Mucosa of descending colon (tissue), 3 donors: ENCODE measurements at places on chromosomes 16 and 17. TPM values are rescaled to one million over a fixed set of nuclear protein-coding genes. Genes with fewer than 3 reads are reported as not detected.
A peak's percentile ranks its signal among the peaks of the same experiment; 100 is the strongest.

The WNT9B gene
- 0.22 TPM for total RNA-seq

GRCh38 chr17:42210046-42210445 lies 15.8 kb upstream of the GHDC start:
- no peak for DNase-seq

DNA sequence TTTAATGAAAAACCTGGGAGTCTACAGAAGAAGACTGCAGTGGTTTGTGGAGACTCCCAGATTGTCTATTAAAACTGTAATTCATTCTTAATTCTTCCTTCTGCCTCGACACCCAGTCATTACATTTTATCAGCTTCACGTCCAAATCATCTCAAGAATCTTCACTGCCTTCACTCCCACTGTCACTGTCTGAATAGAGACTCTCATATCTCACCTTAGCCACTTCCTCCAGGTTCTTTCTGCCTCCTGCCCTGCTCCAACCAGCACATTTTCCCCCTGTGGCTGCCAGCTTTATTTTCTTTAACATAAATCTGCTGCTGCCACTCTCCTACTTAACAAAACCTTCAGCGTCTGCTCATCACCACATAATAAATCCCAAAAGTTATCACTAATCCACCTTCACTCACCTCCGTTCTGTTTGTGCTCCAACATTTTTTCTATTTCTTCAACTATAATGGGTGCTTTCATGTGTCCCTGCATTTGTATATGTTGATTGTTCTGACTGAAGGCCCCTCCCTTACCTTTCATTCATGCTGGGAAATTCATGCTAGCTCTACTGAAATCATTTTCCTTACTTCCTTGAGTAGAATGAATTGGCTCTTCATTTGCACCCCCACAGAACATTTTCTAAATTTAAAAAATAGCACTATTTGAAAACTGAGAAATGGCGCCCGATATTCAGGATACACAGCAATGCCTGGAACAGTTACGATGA lies 38.9 kb downstream of the KCNJ2 start:
- DNase-seq = no peak

- no peak for DNase-seq
These were observed 80.6 kb downstream of the NETO2 start for GRCh38 chr16:47063011-47063724.

DNA sequence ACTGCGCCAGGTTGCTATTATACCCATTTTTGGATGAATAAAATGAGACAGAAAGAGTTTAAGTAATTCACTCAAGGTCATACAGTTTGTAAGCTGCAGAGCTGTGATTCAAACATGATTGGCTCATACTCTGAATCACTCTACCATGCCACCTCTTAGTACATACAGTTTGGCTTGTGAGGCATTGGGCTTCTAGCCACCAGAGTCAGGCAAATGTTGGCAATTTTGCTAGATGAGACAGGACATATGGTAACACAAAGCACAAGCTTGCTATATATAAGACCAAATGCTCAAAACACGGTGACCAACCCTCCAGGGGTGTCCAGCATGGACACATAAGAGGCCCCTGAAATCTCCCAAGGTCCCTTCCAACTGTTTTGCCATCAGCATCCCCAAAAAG lies 236.0 kb upstream of the IRX5 start:
- DNase-seq = no peak

GRCh38 chr17:39740357-39741111 lies 2.8 kb downstream of the GRB7 start:
- DNase-seq = peak; percentile 56

DNA sequence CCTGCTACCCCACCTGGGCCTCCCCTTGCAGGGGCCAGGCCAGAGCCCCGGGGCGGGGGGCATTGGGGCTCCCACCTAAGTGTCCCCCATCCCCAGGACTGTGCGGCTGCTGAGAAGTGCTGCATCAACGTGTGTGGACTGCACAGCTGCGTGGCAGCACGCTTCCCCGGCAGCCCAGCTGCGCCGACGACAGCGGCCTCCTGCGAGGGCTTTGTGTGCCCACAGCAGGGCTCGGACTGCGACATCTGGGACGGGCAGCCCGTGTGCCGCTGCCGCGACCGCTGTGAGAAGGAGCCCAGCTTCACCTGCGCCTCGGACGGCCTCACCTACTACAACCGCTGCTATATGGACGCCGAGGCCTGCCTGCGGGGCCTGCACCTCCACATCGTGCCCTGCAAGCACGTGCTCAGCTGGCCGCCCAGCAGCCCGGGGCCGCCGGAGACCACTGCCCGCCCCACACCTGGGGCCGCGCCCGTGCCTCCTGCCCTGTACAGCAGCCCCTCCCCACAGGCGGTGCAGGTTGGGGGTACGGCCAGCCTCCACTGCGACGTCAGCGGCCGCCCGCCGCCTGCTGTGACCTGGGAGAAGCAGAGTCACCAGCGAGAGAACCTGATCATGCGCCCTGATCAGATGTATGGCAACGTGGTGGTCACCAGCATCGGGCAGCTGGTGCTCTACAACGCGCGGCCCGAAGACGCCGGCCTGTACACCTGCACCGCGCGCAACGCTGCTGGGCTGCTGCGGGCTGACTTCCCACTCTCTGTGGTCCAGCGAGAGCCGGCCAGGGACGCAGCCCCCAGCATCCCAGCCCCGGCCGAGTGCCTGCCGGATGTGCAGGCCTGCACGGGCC lies 1.9 kb downstream of the WFIKKN1 start:
- no peak for DNase-seq

The CHP2 gene
- 432 TPM for total RNA-seq

DNA sequence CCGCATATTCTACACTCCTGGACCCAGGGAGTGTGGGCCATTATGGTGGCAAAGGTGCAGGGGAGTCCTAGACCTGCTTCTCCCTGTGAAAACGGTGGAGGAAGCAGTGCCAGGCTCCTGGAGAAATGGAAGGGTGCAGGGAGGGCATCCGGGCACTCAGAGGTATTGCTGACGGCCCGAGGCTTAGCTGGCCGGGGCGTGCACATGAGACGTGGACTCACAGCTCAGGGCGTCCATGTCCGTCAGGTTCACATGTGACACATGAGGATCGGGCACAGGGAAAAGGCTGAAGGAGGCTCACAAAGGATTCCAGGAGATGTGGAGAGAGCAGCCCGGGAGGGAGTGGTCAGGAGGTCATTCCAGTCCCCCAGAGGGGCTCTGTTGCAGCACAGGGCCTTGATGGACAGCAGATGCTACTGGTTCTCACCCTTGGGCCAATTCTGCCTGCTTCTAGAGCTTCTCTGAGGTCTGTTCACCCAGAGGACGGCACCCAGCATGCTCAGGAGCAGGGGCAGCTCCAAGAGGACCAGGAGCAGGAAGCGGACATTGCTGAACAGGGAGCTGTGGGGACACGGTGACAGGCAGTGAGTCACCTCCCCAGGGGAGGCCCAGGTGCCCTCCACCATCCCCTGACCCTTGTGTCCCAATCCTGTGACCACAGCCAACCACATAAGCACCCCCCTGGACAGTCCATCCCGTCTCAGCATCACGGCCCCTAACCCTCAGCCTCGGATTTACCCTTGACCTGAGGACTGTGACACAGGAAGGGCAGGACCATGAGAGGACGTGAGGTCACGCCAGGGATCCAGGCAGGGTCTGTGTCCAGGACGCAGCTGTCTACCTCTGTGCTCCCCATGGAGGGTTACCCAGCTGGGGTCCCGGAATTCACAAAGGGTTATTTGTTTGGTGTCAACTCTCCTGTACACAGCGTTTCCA lies 4.5 kb downstream of the CD300C start:
- DNase-seq = no peak

- no peak for DNase-seq
These were observed 259.0 kb upstream of the MYOCD start for GRCh38 chr17:12406623-12407215.

- no peak for DNase-seq
These were observed 60.1 kb downstream of the AIPL1 start for GRCh38 chr17:6374761-6375312.

The GDPD1 gene
- 4.5 TPM for total RNA-seq

DNA sequence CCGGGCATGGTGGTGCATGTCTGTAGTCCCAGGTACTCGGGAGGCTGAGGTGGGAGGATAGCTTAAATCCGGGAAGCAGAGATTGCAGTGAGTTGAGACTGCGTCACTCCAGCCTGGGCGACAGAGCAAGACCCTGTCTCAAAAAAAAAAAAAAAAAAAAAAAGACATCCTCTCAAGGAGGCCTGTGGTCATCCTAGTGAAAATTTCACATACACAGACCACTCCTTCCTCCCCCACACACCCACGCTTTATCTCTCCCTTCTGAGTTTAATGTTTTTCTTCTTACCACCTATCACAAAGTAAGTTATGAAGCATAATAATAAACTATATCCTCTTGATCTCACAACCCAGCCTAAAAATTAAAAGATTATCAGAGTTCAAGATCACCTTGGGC lies 1.3 kb upstream of the NOL11 start:
- DNase-seq = no peak

GRCh38 chr17:21090902-21091618 lies 35.7 kb upstream of the DHRS7B start:
- no peak for DNase-seq

GRCh38 chr16:51392521-51393187 lies 241.6 kb upstream of the SALL1 start:
- no peak for DNase-seq

DNA sequence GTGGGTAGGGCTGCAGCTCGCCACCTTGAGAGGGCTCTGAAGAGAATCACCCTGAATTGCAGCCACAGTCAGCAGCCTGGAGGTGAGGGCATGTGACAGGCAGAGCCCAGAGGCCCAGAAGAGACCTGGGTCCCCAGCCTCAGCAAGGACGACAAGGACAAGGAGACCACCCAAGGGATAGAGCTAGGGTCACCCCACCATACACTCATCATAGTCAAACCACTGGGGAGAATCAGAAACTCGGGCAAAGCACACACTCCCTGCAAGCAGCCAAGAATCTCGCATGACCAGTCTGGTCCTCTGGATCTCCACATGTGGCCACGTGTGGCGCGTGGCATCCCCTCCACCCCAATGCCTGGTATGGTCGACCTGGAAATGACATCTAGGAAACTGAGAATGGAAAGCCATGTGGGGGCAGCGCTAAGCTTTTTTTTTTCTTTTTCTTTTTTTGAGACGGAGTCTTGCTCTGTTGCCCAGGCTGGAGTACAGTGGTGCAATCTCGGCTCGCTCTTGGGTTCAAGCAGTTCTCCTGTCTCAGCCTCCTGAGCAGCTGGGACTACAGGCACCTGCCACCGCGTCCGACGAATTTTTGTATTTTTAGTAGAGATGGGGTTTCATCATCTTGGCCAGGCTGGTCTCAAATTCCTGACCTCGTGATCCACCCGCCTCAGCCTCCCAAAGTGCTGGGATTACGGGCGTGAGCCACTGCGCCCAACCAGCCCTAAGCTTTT lies 4.6 kb upstream of the SPHK1 start:
- no peak for DNase-seq

The TVP23B gene
- 34.4 TPM for total RNA-seq

The SPNS2 gene
- total RNA-seq = 11.0 TPM

GRCh38 chr16:986411-986810 lies 4.8 kb downstream of the SOX8 start:
- no peak for DNase-seq

The KRTAP16-1 gene
- not detected for total RNA-seq

DNA sequence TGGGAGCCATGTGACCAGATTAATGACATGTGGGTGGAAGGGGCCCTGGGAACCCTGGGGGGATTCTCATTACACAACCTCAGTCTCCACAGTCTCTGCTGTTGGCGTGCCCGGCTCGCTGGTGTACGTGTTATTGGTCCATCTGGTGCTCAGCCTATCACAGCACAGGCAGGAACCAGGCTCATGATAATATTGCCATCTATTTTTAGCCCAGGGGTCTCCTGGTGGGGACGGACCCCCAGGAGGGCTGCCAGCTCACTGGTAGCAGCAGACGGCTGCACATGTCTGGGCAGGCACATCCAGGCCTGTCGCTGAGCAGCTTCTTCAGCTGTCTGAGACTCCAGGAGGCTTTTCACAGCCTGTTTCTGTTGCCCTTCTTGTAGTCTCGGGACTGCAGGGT lies 123.8 kb downstream of the RAB11FIP4 start:
- no peak for DNase-seq

- no peak for DNase-seq
These were observed 48.6 kb upstream of the CBFA2T3 start for GRCh38 chr16:89025636-89026035.

DNA sequence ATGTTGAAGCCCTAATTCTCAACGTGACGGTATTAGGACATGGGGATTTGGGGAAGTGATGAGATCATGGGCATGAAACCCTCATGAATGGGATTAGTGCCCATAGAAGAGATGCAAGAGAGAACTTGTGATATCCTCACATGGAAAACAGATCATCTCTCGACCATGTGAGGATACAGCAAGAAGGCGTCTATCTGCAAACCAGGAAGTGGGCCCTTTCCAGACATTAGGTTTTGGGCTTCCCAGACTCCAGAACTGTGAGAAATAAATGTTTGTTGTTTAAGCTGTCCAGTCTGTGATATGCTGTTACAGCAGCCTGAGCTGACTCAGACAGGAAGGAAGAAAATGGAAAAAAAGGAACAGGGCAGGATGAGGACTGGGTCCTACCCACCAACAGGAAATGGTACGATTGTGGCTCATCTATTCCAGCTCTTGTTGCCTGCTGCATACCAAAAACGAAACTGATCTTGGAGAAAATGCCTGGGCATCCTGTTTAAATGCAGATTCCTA lies 21.9 kb upstream of the SSTR2 start:
- DNase-seq = no peak

DNA sequence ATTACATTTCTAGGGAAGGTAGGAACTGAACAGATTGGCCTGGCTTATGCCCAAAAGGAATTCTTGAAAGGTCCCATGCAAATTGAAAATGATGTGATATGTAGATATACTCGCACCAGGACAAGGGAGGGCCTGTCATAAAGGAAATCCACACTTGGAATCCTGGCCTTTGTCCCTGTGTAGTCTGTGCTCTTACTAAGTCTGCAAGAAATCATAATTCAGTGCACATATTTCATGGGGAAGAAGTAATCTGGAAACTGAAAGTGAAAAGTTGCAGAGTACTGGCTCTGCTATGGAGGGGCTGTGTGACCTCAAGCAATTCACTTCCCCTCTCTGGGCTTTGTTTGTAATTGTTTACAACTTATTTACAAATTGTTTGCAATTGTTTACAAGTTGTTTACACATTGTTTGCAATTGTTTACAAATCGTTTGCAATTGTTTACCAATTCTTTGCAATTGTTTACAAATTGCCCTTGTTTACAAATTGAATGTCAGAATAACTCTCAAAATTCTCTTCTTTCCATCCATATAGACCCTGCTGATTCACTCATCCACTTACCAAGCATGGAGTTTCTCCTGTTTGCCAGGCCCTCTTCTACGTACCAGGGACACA lies 12.9 kb downstream of the SCNN1G start:
- no peak for DNase-seq

The SOX8 gene
- 3.1 TPM for total RNA-seq

DNA sequence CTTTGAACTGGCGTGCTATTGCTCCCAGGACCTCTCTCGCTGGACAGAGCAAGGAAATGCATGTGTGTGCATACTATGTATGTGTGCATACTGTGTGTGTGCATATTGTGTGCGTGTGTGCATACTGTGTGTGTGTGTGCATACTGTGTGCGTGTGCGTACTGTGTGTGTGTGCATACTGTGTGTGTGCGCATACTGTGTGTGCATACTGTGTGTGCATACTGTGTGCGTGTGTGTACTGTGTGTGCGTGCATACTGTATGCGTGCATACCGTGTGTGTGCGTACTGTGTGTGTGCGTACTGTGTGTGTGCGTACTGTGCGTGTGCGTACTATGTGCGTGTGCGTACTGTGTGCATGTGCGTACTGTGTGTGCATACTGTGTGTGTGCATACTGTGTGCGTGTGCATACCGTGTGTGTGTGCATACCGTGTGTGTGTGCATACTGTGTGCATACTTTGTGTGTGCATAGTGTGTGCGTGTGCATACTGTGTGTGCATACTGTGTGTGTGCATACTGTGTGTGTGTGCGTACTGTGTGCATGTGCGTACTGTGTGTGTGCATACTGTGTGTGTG lies 89.4 kb downstream of the RPTOR start:
- no peak for DNase-seq

- DNase-seq = no peak
These were observed 8.5 kb downstream of the ITGAE start for GRCh38 chr17:3792481-3792880.
